NCI-H526 (cell line): ENCODE measurements at places on chromosomes 2 and 18.

DNA sequence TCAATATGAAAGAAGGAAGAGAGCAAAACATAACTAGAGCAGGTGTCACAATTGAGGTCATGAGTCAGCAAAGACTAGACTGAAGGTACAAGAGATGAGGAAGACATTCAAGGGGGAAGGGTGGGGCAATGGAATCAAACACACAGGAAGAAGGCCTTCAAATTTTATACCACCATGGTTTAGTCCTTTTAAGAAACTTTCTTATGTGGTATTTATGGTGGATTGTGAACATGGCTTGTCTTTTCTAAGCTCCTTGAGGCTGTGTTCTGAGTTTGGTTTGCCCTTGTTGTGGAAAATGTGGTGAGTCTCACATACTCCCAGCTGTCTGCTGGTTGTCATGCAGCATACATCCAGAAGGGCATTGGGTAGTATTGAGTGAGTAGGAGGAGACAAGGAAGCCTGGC, 62.1 kb downstream of the NABP1 start:
- DNase-seq: no peak

DNA sequence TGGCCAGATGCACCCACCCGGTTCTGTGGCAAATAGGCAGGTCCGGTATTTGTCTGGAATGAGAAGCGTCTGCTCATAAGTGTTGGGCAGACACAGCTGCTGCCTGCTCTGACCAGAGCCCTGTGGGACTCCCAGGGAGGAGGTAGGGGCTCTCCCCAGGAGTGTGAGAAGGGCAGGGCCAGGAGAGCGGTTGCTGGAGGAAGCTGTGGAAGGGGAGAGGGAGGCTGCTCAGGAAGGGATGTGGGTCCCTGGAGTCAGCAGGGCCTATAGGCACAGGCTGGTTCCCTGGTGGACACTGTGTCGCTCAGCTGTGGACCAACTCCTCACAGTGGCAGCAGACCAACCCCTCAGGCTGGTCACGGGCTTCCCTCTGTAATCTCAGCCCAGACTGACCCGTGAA, 109.2 kb downstream of the DYSF start:
- no peak for DNase-seq

DNA sequence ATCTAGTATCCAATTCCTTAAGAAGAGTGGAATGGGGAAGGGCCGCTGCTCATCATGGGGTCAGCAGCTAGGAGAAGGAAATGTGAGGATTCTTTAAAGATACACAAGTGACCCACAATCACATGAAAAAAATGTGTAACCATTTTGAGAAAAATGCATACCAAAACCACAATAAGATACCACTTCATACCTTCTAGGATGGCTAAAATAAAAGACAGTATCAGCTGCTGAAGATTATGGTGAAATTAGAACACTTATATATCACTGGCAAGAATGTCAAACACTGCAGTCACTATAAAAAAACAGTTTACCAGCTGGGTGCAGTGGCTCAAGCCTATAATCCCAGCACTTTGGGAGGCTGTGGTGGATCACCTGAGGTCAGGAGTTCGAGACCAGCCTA, 67.9 kb downstream of the C2orf74 start:
- DNase-seq: no peak

DNA sequence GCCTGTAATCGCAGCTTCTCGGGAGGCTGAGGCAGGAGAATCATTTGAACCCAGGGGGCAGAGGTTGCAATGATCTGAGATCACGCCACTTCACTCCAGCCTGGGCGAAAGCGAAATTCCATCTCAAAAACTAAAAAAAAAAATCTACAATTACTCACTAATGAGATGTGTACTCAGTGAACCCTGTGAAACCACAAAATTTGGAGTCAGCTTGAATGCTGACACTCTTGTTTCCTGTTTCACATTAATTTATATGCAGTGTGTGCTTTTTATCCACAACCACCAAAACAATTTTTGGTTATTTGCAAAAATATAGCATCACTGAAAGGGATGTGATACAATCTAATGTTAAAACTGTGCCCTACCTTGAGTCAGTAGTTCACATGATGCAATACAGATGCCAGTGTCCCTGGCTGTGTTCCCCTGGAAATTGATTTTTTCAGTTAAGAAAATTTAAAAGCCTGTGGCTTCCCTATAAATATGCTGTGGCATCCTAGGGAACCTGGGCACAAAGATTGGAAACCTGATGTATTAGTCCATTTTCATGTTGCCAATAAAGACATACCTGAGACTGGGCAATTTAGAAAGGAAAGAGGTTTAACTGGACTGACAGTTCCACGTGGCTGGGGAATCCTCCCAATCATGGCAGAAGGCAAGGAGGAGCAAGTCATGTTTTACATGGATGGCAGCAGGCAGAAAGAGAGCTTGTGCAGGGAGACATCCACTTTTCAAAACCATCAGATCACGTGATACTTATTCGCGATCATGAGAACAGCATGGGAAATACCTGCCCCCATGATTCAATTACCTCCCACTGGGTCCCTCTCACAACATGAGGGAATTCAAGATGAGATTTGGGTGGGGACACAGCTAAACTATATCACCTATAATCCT, 337.5 kb upstream of the NT5C1B start:
- no peak for DNase-seq

GRCh38 chr2:187934236-187934635, 357.4 kb upstream of the GULP1 start:
- DNase-seq: no peak

DNA sequence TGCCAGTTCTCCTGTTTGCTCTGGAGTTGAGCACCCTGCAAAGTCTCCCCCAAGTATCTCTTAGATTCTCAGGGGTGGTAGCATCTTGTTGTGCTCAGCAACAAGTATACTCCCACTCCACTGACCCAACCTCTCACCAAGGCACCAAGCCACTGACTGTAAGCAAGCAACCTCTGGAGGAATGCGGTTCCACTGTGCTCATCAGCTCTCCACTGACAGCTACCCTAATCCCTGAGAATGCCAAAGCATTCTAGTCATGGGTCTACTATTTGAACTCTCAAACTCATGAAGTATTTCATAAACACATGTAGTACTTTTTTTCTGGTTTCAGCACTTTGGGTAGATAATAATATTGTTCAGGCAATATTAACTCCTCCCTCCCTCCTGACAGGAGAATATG, 170.0 kb downstream of the EPHA4 start:
- no peak for DNase-seq

- DNase-seq: no peak
These were observed 179.0 kb downstream of the BARD1 start for GRCh38 chr2:214630402-214631045.

DNA sequence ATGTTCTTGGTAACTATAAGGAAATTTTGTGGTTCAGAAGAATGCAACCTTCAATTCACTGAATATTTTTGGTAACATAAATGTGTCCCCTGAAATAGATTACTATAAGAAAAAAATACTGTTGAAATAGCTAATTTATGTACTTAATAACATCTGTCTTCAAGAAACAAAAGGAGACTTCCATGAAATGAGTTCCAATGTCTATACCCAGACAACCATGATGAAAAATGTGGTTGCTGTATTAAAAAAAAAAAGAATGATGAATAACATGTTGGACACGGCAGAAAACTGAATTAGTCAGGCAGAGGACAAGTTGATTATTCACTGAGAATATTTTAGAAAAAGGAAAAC, 98.5 kb downstream of the TACR1 start:
- no peak for DNase-seq

DNA sequence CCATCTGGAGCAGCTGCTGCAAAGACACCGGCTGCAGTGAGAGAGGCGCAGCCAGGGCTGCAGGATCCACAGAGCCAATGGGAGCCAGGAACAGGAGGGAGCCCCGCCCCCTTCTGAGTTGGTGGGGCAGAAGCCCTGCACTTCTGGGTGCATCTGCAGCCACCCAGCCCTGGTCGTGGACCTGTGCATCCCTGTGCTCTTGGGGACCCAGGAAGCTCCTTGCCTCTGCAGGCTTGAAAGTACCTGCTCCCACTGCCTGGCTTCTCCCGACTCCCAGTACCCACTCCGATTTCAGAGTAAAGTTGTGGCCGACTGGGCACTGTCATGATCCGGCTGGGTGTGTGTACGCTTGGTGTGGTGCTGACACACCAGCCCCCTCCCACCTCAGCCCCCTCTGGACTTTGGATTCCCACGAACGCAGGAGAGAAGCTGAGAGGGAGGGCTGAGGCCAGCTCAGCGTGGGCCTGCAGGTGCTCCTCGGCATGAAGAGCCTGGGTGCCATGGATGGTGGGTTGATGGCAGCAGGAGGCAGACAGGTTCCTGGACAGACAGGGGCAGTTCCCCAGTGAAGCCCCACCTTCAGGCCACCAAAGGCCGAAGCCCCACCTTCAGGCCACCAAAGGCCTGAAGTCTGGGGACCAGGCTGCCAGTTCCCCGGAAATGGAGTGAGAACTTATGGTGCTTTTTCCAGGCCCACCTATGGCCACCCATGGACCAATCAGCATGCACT, 34.9 kb downstream of the LRRTM4 start:
- DNase-seq: no peak

- no peak for DNase-seq
These were observed 104.1 kb downstream of the DDX1 start for GRCh38 chr2:15695582-15696330.

DNA sequence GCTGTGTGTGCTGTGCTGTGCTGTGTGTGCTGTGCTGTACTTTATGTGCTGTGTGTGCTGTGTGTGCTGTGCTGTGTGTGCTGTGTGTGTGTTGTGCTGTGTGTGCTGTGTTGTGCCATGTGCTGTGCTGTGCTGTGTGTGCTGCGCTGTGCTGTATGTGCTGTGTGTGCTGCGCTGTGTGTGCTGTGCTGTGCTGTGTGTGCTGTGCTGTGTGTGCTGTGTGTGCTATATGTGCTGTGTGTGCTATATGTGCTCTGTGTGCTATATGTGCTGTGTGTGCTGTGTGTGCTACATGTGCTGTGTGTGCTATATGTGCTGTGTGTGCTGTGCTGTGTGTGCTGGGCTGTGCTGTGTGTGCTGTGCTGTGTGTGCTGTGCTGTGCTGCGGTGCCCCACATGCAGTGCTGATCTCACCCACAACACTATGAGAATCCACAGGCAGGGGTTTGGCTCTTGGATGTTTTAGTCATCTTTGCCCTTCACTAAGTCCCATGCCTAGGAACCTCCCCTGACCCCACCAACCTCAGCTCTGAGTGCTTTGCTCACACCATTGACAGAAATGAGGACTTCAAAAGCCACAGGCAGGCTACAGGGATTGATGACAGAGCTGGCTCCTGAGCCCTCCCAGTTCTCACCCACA, 30.5 kb upstream of the MAL start:
- no peak for DNase-seq

- no peak for DNase-seq
These were observed 71.8 kb upstream of the STPG4 start for GRCh38 chr2:47226923-47227220.

DNA sequence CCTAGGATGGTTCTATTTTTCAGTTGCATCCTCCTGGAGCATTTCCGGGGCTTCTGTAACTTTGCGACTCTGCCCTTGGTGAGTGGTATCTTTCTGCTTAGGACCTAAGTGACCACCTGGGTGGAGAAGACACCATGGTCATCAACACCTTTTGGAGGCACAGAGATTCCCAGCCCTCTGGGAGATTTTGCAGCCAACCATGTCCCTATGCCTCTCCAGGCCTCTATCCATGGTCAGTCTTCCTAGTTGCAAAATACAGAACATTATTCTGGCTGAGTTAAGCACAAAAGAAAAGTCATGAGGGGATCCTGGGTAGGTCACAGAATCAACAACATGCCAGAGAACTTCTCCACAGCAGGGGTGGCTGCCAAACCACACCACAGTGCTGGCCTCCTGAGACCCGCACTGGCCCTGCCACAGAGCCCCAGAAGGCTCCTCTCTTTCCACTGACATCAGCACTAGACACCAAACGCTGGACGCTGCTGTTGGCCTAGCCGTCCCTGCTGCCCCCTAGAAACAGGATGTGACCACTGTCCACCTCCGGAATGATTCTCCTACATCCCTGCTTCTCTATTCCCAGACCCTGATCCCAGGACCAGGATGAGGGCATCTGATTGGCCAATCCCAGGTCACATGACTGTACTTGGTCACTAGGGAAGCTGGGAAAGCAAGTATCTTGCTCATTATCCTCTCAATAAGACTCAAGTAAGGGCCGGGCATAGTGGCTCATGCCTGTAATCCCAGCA, 47.7 kb downstream of the SMAD7 start:
- no peak for DNase-seq

GRCh38 chr2:85327160-85327821, 498 bp downstream of the TGOLN2 start:
- DNase-seq: peak; percentile 51

GRCh38 chr2:240786355-240786841, 33.6 kb downstream of the KIF1A start:
- DNase-seq: no peak

DNA sequence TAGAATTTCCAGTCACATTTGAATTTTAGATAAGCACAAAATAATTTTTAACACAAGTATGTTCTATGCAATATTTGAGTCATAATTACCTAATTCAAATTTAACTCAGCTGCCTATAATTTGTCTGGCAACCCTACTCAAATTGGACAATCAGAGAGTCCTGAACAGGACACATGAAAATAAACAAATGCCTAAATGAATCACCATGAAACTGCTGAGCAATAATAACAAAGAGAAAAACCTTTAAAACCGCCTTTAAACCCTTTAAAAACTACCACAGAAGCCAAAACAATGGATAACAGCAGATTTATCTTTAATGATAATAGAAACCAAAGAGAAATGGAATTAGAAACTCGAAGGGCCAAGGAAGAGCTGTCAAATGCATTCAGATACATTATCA, 39.5 kb downstream of the ARL4C start:
- no peak for DNase-seq

DNA sequence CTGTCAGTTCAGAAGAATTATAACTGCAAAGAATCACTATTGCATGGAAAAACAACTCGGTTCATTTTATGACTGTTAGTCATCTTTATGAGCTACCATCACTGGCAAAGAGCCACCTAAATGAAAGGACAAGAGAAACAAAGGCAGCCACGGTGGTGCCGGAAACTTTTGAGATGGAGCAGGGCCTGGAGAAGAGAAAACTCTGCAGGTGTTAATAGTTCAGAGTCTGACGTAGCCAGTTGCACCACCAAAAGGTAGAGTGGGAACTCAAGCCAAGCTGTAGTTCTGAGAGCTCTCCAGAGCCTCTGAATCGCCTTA, 110.9 kb downstream of the FTCDNL1 start:
- DNase-seq: no peak

DNA sequence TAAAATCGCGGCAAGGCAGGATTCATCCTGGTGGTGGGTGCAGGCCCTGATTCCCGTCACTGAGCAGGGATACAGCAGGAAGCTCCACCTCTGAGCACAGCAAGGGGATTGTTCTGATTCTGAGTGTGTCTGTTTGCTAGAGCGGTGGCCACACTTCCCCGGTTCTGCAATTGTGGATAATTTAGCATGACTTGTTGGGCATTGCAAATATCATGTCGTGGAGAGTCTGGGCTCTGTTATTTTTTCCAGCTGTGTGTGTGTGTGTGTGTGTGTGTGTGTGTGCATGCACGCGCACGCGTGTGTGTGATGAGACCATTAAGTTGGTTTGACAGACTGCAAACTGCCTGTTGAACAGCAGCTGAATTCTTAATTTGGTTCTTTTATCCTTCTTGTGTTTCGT, 4.1 kb upstream of the TMEM18 start:
- DNase-seq: peak; percentile 5

DNA sequence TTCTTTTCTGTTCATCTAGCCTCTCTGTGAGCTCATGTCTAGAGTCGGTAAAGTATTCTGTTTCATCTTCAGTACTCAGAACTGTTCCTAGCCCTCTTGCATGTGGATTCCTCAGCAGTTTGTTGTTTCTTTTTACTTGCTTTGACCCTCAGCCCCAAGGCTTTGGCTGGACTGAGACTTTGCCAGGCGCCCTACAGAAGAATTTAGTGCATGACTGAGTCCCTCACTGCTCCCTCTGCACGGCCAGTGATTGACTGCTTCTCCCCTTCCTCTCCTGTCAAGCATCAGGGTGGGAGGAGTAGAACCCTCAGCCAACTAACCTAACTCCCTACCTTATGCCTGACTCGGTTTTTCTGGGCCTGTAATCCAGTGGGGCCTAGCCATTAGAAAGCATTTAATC, 109.8 kb downstream of the ESCO1 start:
- DNase-seq: no peak
